ENCODE measurements at places on chromosomes 12 and 14.

DNA sequence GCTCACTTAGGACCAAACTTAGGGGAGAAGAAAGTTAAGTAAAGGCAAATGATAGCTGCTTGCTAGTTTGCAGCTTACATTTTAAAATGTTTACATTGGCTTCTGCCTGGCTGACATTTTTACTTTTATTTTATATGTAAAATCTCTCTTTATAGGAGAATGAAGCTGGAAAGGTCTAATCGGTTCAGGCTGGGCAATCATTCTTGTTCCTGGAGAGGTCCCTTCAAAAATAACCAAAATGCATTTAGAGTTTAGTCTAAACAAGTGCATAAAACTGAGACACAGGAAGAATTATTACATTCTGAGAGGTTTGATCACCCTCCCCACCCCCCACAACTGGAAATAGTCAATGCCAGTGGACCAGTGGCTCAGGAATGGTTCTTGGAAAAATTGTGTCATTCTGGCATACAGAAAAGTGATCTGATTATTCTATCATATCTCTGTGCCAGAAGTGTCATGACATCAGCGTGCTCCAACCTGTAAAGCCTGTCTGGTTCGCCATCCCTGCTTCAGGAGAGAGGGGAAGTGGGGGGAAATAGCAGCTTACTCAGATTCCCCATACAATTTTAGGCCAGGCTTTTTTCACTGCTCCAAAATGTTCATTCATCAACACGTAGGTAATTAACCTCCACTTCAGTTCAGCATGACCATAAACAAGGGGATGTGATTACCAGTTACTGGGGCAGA, 4.2 kb downstream of the PRICKLE1 start:
- DNase-seq = no peak

DNA sequence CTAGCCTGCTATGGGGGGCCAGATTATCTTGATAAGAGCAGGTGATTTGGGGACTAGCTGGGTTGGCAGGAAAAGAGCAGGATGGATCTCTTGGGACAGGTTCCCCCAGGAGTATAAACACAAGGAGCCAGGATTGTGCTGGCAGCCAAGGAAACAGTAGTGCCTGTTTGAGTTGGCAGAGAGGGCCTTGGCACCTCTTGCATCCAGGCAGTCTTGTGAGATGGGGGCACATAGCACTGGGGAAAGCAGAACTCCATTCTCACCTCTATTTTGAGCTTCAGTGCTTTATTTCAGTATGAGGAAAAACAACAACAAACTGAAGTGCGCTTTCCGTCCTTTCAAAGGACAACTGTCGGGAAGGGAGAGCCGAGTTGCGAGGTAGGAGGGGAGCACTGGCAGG, 9.4 kb upstream of the UNC119B start:
- DNase-seq = no peak

GRCh38 chr12:109462868-109463692, 14.0 kb downstream of the KCTD10 start:
- DNase-seq = peak; percentile 75

- no peak for DNase-seq
Observed at GRCh38 chr12:97456571-97457188, 5.9 kb upstream of the RMST start.

- no peak for DNase-seq
Observed at GRCh38 chr14:76811561-76811960, 1.1 kb downstream of the ANGEL1 start.

- DNase-seq = no peak
Observed at GRCh38 chr14:34794941-34795340, 80.2 kb downstream of the BAZ1A start.

- no peak for DNase-seq
Observed at GRCh38 chr12:69459477-69459876, 10.7 kb upstream of the FRS2 start.

GRCh38 chr14:23568021-23568599, 519 bp upstream of the AP1G2 start:
- no peak for DNase-seq

DNA sequence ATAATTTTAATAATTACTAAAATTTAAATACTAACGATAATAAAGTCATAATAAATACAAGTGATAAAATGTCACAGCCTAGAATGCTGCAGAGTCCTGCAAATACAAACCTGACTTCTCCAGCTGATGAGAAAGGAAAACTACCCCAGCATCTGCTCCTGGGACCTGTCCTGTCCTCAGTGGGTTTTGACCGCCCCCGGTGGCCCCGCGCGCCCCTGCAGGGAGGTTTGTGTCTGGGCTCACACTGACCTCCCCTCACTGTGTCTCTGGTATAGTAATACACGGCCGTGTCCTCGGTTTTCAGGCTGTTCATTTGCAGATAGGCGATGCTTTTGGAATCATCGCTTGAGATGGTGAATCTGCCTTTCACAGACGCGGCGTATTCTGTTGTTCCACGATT, 1139.4 kb downstream of the TMEM121 start:
- no peak for DNase-seq

- no peak for DNase-seq
Observed at GRCh38 chr12:20268121-20268732, 100.1 kb upstream of the PDE3A start.

DNA sequence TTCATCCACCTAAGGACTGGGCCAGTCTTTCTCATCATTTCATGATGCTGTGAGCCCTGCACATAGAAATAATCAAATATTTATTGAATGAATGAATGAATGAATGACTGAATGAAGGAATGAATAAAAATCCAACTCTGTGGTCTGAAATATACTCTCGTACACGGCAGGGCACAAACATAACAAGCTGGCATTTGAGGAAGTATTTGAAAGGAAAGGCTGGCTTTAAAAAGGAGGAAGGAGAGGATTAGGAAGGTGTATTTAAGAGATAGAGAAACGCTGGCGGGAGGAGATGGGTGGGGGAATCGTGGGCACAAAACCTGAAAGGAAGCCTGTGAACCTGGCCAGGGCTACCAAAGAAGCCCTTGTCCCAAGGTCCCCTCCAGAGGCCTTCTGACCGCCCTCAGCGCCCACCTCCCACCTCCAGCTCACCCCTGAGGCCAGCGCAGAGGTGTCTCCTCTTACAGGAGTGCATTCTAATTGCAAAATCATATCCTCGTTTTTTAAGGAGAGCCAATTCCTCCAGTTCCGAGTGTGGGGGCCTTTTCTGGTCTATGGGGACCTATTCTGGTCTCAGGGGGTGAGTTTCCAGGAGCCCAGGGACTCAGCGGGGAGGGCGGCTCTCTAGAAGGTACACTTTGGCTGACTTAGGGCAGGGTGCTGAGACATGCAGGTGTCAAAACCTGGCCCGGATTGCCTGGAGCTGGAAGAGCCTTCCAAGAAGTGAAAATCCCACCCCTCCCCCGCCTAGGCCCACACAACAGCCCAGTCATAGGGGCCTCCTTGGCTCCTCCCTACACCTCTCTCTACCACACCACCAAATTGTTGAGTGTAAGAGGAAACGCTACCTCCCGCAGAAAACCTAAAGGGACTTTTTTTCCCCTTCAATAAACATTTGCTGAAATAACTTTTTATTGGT, 8.7 kb upstream of the JDP2 start:
- DNase-seq = peak; percentile 75

- DNase-seq = no peak
Observed at GRCh38 chr12:115869604-115870003, 407.9 kb downstream of the MED13L start.

- DNase-seq = no peak
Observed at GRCh38 chr12:53777936-53778644, 26.3 kb upstream of the CISTR start.

DNA sequence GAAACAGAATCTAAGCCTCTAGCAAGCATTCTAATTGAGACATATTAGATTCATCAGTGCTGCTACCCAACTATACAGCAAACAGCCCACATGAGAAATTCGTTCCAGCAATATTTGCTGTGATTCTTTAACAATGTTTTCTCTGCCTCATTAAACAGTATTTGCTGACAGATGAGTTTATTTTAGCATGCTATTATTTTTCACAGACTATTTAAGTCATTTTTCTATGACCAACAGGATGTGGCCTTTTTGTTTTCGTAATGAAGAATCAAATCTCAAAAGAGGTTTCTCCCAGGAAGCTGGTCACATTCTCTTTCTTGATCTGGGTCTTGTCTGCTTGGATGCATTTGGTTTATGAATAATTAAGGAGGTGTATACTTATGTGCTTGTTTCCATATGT, 23.2 kb upstream of the SERPINA12 start:
- no peak for DNase-seq

DNA sequence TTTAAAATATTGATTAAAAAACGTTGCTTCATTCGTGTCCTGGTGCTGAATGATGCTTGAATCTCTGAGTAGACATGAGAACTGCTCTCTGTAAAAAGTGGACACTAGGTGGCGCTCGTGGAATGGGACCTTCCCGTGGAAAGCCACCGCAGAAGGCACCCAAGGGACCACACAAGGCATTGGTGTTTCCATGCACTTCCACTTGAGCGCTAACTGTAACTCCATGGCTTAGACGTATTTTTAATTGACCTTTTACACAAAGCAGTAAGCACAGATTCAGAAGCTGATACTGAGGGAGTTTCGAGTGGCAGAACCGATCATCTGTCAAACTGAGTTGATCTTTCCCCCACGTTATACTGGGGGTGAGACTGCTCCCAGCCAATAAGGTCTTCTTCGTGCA, 135.3 kb downstream of the PRKCH start:
- DNase-seq = peak; percentile 93

GRCh38 chr12:57764662-57765002, 2.2 kb downstream of the CYP27B1 start:
- DNase-seq = no peak

DNA sequence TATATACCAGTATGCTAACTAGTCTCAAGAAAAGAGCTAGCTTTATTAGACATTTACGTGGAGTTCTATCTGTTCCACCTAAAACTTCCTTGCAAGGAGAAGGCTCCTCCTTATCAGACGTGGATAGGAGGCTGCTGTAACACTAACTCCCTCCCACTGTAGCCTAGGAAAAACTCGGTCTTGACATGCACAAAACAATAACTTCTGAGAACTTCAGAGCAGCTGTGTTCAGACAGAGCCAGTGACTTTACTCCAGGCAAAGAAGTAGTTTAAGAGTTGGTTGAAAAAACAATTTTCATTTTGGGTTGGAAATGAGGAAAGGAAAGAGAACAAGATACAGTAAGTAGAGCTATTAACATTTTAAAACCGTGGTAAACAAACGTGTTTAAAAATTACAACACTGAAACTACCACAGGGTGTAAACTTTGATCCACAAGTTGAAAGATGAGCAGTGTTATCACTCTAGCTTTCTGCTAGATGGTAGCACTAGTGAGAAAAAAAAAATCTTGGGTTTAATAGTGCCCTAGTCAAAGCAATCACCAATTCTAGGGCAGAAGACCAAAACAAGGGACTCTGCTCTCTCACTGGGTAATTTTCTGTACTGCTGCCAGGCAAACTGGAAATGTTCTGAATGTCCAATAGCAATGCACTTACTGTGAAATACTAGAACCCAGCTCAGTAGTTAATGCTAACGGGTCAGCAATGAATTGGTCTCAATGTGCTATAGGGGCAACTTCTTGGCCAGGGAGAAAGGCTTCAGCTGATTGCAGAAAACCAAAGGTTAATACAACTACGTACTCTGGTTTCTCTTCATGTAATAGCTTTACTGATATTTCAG, 2.4 kb downstream of the ATF7 start:
- DNase-seq = no peak

DNA sequence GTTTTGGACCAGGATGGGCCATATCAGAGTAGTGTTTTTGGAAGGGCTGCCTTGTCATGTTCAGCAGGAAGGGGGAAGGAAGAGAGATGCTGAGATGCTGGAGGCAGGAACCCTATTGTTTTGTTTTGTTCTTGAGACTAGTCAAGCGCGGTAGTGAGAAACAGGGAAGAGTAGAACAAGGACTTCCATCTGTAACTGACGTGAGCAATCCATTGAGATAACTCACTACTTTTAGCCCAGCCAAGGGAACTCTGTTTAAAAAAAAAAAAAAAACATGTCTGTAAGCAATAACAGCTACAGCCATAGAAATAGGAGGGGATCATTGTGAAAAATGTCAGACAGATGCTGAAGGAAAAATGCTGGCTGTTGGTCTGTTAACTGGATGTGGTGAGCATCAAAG, 34.0 kb downstream of the CD9 start:
- no peak for DNase-seq

DNA sequence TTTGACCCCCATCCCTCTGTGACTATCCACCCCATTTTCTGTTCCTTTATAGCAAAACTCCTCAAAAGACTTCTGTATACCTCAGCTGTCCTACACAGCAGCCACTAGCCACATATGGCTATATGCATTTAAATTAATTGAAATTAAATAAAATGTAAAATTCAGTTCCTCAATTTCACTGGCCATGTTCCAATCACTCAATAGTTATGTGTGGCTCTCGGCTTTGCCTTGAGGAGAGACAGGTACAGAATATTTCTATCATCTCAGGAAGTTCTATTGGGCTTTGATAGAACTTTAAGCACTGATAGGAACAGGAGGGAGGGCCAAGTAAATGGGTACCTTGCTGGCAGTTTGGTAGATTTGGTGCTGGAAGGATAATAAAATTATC, 280.3 kb upstream of the AMIGO2 start:
- DNase-seq = no peak

- DNase-seq = no peak
Observed at GRCh38 chr14:53175375-53175774, 22.3 kb upstream of the DDHD1 start.

DNA sequence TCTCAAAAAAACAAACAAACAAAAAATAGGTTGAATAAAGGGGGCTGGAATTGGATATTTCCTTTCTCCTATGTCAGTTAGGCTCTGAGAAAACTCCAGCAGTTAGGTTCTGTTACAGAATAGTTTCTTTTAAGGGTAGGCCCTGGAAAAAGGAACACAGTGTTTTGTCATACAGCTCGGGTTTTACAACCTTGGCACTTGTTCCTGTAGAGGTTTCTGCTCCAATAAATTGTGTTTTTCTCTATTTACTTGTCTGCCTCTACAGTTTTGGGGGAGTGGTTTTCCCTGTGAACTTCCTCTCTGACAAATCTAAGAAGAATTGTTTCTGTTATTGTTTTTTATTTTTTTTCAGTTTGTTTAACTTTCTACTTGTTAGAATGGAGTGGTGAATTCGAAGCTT, 167.6 kb downstream of the ACSS3 start:
- DNase-seq = no peak

GRCh38 chr14:103696466-103697071, 18.7 kb downstream of the XRCC3 start:
- DNase-seq = no peak

GRCh38 chr12:51265024-51265423, 5.2 kb downstream of the SMAGP start:
- no peak for DNase-seq

GRCh38 chr14:68145036-68145435, 325.5 kb downstream of the RAD51B start:
- peak; percentile 20 for DNase-seq

- DNase-seq = no peak
Observed at GRCh38 chr14:71429902-71430301, 502.3 kb upstream of the RGS6 start.

DNA sequence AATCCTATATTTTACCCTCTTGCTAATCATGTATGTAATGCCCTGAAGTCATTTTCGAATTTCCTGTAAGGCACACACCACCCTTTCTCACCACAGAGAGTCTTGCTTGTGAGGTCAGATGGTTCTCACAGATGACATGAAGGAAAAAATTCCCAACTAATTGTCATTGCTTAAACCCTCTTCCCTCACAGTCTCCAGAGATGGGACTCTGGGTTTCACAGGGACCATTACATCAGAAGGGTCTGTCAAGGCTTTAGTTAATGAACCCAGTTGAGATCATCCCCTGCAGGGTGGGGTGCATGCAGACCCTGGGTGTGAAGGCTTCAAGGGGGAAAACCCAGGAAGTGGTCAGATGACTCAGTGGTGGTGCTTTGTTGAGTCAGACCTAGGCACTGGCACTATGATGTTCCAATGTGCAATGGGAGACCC, 229.6 kb downstream of the BCAT1 start:
- no peak for DNase-seq

Data from left colon (tissue), 2 donors.